Activated CD8-positive, alpha-beta memory T cell treated with anti-CD3 and anti-CD28 coated beads for 1 hour (primary cell): ENCODE measurements at places on chromosomes 11 and 22.

- no peak for DNase-seq
These were observed 35.5 kb upstream of the OLFML1 start for GRCh38 chr11:7449841-7450214.

DNA sequence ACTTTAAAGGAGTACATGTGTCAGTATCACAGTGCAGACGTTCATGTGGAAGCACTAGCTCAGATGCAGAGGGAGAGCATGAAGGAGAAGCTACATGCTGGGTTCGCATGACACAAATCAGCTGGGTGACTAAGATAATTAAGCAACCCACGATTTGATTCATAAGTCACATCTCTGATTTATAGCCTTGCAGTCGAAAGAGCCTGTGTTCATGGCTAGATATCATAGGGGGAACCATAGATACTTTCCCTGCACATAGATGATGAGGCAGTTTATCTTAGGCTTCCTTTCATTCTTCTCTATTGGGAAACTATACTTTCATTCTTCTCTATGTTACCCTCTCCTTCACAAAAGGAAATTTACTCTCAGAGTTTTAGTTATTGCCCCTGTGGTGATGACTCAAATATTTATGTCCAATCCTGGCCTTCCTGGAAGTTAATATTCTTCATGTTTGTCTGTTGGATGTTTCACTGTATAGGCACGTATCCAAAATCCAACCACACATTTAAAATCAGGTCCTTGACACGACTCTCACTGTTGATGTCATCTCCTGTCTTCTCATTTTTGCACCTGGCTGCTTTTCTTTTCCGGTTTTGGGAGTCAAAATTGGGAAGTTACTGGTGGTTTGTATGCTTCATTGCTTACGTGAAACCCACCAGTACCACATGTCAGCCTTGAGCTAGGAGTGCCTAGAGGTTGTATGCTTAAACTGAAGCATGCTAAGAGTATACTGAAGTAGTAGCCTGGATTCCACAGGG is 56.3 kb upstream of the SLC5A12 start:
- DNase-seq = no peak

DNA sequence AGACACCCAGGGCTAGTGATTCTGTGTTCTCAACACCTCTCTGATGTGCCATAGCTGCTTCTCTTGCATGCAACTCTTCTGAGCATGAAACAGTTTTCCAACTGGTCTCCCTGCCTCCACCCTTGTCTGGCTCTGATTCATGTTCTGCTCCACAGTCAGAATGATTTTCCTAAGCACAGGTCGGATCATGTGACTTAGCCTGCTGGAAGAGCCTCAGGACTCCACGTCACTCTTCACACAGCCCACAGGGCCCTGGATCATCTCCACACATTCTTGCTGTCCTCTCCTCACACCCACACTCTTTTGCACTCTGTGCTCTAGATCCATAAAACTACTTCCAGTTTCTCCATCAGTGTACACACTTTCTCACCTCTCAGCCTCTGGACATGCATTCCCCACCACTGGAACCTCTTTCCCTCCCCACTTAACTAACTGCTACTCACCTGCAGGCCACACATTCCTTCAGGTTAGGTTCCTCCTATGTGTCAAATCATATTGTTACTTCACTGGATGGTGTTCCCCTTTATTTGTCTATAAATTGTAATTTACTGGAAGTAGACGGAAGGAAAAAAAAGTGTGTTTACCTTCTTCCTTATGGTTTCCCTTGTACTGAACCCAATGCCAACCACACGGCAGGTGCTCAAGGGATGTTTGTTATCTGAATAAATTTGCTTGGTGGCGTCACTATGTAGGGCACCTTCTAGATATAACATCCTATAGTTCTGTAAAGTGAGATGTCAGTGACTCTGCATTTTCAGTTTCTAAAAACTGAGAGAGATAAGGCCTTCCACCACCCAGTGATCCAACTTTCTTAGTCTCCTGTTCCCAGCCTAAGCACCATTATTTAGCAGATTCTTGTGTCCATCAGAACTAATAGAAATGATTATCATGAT is 133.7 kb downstream of the ETS1 start:
- no peak for DNase-seq

DNA sequence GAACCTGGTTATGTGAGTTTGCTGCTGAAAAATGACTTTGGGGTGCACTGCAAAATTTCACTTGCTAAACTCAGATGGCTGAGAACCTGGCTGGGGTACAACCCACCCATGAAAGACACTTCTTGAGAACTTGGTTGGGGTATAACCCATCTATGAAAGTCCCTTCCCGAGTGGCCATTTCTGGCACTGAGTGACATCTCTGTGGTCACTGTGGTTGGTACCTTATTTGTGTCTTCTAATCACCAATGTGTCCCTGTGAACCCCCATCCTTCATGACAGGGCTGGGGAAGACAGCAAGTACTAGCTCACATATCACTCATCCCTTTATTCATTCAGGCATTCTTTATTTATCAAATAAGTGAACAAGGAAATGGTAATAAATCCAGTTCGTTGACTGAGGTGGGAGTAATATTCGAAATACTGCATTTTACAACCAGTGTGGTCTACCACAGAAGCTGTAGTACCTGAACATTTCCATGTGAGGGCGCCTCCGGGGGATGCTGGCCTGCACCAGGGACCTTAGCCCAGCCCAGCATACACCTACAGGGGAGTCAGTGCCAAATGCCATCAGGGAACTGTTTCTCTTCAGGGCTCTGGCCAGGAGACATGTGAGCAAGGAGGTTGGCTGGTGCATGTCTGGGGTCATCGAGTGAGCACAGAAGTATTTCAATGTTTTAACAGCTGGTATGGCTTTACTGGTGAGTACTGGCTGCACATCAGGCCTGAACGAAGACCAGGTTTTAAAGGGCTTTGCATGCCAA is 122.1 kb downstream of the CSNK2A3 start:
- no peak for DNase-seq

DNA sequence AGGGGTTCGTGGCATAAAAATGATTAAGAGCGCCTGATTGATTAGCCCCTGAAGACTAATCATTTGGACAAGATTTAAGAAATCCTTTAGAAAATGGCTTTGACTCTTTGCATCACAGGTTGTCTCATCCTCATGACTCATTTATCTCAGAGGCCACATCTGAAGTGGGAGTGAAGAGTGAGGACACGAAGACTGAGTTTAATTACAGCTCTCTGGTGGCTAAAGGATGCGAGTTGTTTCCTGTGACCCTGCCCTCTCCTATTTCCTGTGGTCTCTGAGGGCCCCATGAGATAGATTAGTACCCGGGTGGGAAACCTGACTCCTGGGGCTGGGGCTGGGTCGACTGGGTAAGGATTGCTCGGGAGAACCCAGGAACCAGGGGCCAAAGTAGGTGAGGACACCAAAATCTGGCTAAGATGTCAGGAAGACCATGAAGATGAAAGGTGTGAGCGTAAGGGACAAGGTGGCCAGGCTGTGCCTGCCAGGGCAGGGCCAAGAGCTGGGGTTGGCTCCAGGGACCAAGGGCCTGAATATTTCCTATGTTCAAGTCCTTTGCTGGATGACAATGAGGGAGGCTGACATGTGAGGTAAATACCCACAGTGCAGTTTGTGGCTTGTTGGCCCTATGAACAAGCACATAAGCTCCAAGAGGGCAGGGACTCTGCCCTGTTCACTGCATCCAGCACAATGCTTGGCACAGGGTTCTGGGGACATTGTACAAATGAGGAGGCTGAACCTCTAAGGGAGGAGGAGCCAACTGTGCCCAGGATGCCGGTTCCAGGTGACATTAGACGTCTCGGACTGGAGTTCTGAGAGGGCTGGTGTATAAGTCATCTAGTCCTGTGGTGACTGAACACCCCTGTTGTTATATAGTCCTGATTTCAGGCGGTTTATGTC is 3.6 kb downstream of the OTOG start:
- DNase-seq = no peak

GRCh38 chr22:38487946-38488345 is 18.2 kb downstream of the DDX17 start:
- DNase-seq = no peak

DNA sequence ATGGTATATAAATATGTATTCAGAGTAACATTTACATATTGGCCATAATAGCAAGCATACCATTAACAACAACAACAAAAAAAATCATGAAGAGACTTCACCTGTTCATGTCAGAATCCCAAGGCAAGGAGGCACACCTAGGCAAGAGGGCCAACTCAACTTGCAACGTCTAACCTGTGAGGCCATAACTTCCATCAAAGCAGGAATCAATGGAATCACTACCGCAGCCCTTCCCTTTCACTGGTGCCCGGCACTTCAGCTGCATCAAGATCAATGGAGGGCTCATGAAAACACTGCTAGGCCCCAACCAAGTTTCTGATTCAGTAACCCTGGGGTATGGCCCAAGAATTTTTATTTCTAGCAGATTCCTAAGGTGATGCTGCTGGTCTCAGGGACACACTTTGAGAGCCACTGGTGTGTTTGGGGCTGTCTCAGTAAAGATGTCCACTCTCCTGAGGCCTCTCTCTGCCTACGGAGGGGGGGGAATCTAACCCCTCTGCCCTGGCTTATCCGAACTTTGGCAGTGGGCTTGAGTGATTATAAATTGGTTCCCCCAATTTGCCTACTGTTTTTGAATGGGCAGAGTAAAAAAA is 8.0 kb downstream of the ZFTA start:
- no peak for DNase-seq

- DNase-seq = no peak
These were observed 31.5 kb downstream of the MYEOV start for GRCh38 chr11:69325446-69325845.

GRCh38 chr11:118148856-118149255 is 3.8 kb downstream of the SCN4B start:
- DNase-seq = no peak

GRCh38 chr11:35141571-35141971 is 2.6 kb downstream of the CD44 start:
- DNase-seq = no peak
